ENCODE measurements at places on chromosomes 7 and 10.
A peak's percentile ranks its signal among the peaks of the same experiment; 100 is the strongest.

GRCh38 chr7:113207441-113207840 is 89.1 kb upstream of the SMIM30 start:
- DNase-seq: no peak

- DNase-seq: no peak
Measured at GRCh38 chr10:31677195-31678138, 251.2 kb downstream of the ARHGAP12 start.

GRCh38 chr7:59079-60016 is 133.0 kb upstream of the FAM20C start:
- no peak for DNase-seq

- DNase-seq: no peak
Measured at GRCh38 chr10:12749760-12750478, 251.6 kb downstream of the CCDC3 start.

DNA sequence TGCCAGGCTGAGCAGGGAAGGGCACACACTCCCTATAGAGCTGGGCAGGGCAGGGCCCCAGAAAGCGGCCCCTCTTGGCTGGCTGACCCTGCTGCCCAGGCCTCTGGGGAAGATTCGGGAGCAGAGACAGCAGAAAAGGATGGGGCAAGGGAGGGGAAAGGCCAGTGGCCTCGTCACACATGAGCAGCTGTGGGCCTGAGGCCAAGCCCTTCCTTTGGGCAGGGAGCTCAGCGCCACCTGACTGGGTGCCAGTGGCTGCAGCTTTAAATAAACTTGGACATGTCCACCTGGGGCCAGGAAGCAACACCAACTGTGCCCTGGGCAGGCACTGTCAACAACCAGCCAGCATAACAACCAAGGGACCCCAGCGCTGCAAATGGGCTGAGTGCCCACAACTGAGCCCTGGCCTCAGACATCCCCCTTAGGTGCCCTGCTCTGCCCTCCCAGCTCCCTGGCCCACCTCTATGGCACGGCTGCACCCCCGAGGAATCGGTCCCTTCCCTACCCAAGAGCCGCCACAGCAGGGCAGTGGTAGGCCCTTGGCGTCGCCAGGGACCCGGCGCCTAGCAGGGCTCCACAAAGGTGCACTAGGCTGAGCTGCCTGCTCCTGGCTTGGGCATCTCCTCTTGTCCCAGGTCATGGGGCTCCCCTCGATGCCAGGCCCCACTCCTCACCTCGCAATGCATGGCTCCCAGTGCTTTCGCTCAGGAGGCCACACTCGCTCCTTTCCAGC is 2.6 kb downstream of the CAMK2B start:
- DNase-seq: no peak

DNA sequence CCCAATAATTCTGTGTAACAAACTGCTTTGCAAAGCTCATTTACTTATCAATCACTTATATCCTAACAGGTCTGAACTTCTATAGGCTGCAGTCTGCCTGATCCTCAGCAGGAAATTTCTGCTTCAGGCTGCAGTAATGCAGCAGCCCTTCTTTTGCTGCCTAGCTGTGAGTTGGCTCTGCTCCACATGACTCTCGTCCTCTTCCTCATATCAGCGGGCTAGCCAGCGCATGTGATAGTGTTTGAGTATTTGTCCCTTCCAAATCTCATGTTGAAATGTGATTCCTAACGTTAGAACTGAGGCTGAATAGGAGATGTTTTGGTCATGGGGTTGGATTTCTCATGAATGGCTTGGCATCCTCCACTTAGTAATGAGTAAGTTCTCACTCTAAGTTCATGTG is 387.8 kb downstream of the SEMA3D start:
- DNase-seq: no peak

DNA sequence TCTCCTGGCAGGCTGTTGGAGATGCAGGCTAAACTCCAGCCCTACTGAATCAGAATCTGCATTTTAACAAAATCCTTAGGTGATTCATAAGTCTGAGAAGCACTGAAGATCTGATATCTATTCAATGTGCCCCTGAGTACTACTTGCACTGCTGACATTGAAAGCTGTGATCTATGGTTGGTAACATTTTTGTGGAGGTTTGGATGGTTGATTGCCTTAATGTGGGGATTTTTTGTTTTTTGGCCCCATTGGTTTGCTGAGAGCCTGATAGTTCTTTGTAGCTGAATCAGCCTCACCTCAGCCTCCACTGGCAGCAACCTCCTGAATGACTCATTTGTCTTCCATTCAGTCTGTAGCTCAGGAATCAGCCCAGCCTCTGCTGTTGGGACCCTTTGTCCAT is 14.7 kb upstream of the LRRN3 start:
- no peak for DNase-seq

DNA sequence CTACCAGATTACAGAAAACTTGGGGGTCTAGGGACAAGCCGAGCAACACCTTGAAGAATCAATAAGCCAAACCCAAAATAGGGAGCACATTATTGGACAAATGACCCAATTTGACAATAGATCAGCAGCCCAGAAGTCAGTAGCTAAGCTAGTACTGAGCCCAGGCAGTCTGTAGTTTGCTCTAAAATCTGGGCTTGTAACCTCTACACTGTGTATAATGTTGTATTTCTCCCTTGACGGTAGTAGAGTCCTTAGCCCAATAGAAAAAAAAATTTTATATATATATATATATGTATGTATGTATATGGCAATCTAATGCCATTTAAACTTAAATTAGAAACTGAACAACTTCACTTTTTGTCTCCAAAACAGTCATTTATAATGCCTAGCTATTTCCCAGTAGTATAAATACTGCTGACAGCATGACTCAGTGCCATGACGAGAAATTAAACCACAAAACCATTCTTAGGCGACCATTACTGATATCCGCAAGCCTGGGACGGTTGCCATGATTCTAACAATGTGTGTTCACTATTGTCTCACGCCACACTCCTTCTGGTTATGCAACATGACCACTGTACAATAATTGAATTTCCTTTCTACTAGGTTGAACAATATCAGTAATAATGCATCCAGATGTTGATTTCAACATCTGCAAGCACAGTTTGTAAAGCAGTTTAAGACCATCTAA is 110.5 kb downstream of the IPMK start:
- DNase-seq: no peak

DNA sequence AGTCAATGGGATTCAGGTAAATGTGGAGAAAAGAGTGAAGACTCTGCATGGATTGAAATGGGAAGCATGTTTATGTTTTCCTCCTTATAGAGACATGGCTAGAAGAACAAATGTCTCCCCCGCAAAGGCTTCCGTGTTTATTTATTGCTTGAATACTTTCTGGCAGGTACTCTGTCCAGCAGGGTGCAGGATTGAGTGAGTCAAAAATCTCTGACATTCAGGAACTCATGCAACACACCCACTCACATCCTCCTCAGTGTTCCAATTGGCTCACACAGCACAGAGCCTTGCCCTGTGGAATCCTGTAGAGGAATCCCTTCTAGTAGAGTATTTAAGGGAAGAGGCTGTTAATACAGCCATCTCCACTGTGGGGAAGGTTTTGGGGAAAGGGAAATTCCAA is 290.3 kb upstream of the VWC2 start:
- DNase-seq: no peak

- no peak for DNase-seq
Measured at GRCh38 chr10:6702030-6702429, 122.0 kb upstream of the PRKCQ start.

DNA sequence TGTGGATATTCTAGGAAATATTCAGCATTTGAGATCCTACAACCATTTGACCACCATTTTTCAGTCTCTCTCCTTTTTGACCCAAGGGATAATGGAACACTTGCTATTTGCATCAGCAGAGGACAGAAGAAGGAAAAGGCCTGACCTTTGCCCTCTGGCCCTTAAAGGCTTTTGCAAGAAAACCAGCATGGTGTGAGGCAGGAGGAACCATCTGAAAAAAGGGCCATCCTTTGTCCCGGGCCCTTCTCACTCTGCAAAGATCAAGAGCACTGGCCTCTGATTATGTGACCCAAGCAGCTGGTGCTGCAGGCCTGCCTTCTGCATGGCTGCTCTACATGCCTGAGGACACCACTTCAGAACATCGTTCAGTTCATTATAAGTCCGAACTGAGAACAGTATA is 133.3 kb upstream of the STK17A start:
- no peak for DNase-seq

DNA sequence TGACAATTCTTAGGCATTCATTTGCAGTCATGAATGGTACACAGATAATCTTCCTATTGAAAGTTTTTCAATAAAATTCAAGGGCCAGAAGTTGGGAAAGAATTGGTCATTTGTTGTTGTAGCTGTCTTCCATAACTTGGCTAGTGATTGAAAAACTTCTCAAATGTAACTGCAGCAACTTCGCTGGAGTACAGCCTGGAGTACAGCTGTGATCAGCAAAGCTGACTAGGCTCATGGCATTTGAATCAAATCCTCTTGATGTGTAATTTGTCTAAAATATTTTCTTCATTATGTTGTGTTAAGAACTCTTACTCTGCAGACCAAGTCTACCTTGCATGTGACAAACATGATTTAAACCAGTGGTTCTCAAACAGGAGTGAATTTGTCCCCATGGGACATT is 226.5 kb upstream of the STEAP1 start:
- DNase-seq: no peak

GRCh38 chr7:155333346-155334234 is 35.9 kb downstream of the INSIG1 start:
- no peak for DNase-seq

- DNase-seq: no peak
Measured at GRCh38 chr7:126529254-126529653, 723.5 kb downstream of the GRM8 start.

DNA sequence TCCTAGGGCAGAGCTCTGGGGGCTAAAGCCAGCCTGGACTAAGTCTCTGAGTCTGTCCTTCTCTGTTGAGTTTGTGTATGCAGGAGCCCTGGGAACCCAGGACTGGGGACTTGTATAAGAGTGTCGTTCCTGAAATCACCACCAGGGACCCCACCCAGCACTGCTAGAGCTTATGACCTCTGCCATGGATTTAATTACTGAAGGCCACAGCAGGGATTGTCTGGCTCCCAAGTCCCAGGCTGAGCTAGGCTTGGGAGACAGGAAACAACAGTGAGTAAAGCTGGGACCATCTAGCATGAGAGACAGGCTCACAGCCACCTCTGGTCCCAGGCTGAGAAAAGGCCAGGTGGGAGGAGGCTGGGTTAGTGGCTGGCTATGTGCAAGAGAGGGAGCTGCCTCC is 1.4 kb upstream of the TSPAN15 start:
- peak; percentile 26 for DNase-seq

DNA sequence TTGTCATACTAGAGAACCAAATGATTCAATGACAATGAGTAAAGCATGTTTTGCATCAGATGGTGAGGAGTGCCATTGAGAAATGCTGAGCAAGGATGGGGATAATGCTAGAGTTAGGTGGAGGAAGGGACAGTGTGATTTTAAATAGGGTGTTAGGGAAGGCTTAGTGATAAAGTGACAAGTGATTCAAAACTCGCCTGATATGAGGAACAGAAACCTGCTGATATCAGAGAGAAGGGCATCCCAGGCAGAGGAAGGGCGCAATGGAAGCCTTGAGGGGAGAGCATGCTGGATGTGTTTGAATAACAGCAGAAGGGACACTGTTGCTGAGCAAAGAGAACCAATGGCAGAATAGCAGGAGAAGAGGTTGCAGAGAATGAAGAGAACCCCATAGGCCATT is 196.2 kb downstream of the NRG3 start:
- DNase-seq: no peak

DNA sequence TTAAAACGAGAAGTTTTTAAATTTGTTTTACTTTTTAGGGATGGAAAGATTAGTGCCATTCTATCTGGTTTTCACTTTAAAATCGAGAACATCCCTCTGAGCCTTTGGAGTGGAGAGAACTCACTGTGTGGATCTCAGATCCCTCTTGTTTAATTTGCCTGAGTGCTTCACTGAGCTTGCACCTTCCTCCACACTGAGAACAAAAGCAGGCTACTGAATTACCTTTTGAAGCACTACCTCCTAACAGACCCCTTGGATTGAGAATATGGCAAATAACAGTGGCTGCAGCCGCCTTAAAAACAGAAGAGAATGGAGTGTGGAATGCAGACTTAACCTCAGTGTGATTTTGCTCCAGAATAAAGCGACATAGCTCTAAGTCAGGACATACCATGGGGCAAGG is 204.7 kb downstream of the CNTNAP2 start:
- DNase-seq: no peak

- no peak for DNase-seq
Measured at GRCh38 chr10:36281831-36282331, 639.8 kb upstream of the FZD8 start.

DNA sequence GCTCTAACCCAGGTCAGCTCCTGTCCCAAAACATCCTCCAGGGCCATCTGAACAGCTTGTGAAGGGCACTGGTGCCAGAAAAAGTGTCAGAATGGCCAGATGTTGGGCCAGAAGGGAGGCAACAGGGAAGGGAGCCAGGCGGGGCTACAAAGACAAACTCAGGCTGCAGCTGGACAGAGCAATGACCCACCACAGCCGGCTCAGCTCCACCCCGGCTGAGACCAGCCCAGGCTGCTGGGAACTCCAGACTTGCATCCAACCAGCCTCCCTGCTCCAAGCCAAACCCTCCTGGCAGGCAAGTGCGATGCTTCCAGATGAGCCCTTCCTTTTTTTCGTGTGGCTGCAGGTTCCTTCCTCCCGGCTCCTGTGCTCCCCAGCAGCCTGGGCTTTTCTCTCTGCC is 466.9 kb downstream of the PTPRN2 start:
- DNase-seq: no peak

GRCh38 chr10:109894516-109894915 is 28.8 kb downstream of the XPNPEP1 start:
- DNase-seq: no peak

DNA sequence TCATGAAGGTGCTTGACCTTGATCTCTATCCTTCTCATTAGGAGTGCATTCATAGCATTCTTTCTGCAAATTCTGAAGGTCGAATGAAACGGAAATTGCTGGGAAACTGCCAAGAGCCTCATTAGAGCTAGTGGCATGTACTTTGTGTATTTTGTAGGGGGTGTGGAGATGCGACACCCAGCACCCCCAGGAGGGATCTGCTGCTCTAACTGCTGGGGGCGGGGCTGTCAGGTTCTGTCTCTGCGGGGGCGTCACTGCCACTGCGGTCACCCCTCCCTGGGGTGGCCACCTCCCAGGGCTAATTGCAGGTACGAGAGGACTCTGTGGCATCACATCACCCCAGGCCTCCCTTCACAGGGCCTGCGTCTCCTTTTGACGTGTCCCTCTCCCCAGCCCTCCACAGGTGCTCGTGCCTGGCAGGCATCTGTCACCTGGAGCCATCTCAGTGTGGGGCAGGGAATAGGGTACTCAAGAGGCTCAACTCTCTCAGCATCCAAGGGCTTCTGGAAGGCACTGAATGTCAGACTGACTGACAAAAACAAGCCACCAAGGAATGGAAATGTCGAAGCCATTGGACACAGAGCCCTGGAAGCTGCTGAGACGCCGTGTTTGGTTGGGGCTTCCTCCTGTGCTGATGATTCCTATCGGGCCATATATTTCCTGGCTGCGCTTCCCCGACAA is 151.1 kb downstream of the ACTR3B start:
- no peak for DNase-seq

GRCh38 chr10:43972976-43973647 is 324.4 kb upstream of the ZNF32 start:
- DNase-seq: no peak

GRCh38 chr10:62076891-62077290 is 175.4 kb downstream of the ARID5B start:
- DNase-seq: no peak
